ENCODE measurements at places on chromosomes 2 and 18.

DNA sequence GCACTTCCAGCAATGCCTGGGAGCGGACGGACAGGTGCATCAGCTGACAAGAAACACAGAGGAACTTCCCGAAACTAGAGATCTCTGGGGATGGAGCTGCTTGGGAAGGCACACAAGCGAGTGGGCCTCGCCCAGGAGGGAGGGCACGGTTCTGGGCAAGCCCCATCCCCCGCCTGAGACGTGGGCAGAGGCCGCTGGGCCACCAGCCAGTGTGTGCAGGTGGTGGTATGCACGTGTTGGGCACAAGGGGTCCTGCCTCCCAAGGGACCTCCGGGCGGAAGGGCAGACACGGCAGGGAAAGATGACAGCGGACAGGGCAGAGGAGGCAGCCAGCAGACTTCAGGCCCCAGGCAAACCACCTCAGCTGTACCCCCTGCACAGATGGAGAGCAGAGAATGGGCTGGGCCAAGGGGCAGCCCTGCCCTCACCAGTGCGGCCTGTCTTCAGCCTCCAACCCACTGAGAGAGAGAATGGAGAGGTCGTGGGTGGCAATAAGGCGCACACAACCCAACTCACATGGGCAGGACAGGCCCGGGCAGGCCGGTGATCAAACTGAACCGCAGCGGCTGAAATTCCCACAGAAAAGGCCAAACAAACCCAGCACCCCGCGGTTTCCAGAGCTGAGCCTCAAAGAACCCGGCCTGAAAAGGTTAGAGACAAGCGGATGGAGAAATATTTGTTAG, 51.2 kb downstream of the HDAC4 start:
- DNase-seq, result no peak

DNA sequence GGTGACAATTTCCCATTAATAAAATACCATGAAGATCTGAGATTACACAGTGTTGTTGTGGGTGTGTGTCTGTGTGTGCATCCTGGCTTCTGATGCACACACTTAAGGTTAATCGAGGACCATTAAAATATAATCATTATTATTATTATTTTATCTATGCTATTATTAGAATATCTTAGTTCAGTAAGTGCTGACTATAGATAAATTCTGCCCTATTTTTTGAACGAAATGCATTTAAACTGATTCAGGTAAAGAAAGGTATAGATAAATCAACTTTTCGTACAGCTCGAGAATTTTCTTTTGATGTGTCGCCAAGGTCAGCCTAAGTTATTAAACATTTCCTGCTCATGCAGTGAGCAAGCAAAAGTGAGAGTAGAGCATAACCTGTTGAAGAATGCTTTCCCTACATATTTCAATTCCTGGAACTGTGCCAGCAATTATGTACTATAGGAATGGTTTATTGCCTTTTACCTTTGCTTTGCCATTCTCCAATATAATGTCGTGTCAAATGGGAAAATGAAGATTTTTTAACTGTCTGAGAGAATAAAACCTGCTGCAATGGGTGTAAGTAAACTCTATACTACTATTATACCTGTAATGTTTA, 25.8 kb downstream of the KCNJ3 start:
- DNase-seq, result no peak

- DNase-seq, result no peak
Measured at GRCh38 chr2:215850380-215850779, 163.0 kb downstream of the MREG start.

- DNase-seq, result no peak
Measured at GRCh38 chr18:24679062-24679461, 218.6 kb downstream of the HRH4 start.

- no peak for DNase-seq
Measured at GRCh38 chr18:50083708-50084107, 111.2 kb downstream of the MYO5B start.

DNA sequence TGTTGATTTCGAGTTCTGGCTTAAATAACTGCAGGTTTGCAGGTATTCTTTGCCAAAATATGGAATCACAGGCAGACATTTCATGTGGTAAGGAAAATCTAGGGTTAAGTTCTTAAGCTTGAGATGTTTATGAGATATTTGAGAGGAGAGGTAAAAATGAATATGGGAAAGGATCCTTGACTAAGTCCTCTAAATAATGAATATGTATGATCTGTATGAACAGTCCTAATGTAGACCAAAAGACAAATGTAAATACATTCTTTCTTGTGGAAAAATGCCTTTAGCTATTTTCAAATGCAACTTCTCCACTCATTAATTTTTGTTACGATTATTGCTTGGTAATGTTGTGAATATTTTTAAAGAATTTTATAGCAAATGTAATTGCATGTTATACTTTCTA, 1632.6 kb downstream of the SUCLG1 start:
- DNase-seq, result no peak

GRCh38 chr2:12918835-12919445, 202.2 kb downstream of the TRIB2 start:
- no peak for DNase-seq

DNA sequence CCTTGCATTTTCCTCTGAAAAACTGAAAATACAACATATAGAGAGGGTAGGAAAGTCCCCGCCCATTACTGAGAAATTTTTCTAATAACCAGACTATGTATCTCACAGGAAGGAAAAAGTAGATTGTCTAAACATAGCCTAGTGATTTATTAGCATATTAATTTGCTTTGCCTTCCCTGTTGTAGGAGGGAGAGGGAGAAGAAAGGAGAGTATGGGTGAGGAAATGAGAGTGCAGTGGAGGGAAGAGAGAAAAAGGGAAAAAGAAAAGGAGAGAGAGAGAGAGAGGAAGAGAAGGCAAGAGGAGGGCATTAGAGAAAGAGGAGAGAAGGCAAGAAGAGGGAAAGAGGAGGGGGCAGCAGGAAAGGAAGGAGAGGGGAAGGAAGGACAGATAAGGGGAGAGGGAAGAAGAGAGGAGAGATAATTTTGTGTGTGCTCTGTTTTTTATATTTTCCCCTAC, 3.6 kb upstream of the KYNU start:
- no peak for DNase-seq

DNA sequence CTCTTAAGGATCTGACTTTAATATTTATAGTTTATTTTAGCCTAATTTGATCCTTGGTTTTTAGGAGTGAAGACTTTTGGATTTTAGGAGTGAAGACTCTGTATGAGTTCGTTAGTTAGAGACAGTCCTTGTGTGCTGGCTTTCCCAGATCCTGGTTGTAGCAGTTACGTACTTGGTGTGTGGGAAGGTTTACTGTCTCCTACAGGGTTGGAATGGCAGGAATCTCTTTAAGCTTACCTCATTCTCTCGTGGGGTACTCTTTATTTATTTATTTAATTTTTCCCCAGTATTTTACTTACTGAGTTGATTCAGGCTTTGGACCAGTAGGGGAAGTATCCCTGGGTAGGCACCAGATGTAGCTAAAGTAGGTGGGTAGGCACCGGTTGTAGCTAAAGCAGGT, 1.8 kb upstream of the CXCR2 start:
- DNase-seq, result no peak

DNA sequence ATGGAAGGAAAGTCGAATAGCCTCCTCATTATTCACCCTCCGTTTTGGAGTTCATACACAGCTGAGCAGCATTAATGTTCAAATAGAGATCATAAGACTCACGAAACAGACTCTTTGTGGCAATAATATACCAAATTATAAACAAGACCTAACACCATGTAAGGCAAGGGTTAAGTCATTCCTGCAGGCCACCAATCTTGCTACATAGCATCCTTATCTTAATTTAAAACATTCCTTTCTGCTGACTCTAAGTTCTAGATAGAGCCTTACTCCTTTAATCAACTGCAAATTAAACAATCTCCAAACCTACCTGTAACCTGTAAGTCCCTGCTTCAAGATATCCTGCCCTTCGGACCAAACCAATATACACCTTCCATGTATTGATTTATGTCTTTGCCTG, 178.0 kb downstream of the PDE11A start:
- DNase-seq, result no peak

DNA sequence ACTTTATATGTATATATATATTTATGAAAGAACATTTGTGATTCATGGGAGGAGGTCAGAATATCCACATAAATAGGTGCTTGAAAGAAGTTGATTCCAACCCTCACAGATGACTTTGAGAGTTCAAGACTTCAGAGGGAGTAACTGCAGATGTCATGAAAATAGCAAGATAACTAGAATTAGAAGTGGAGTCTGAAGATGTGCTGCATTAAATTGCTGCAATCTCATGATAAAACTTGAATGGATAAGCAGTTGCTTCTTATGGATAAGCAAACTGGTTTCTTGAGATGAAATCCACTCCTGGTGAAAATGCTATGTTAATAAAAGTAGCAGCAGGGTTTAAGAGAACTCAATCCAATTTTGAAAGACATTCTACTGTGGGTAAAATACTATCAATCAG, 40.2 kb downstream of the G6PC2 start:
- no peak for DNase-seq

DNA sequence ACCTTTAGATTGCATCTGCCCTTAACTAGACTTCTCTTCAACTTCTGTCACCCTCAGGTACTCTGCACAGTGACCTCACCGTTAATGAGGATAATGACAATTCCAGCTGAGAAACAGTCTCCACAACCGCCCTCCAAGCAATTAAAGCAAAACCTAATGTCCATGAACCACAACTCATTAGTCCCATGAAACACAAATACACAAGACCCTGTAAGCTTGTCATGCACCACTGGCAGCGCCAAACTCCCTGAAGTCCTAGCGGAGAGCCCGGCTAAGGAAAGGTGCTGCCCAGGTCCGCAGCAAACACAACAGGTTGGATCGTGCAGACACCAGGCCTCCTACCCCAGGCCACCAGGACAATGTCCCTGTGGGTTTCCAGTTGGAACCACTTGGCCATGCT, 7.4 kb downstream of the SMAD7 start:
- DNase-seq, result no peak

GRCh38 chr18:58390399-58390798, 238.5 kb downstream of the ALPK2 start:
- no peak for DNase-seq

DNA sequence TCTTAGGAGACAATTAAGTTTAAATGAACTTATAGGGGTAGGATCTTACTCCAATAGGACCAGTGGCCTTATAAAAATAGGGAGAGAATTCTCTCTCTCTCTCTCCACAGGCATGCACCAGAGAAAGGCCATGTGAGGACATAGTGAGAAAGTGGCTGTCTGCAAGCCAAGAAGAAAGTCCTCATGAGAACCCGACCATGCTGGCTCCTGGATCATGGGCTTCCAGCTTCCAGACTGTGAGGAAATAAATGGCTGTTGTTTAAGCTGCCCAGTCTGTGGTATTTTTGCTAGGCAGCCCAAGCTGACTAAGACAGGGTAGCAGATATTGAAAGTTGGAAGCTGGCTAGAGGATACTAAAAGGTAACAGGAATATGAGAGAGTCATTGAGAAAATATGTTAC, 454.0 kb downstream of the NBAS start:
- no peak for DNase-seq

GRCh38 chr2:239055756-239056493, 208.0 kb downstream of the TWIST2 start:
- DNase-seq, result no peak

GRCh38 chr2:29314816-29315571, 199.8 kb downstream of the CLIP4 start:
- DNase-seq, result peak; percentile 27

- DNase-seq, result no peak
Measured at GRCh38 chr2:95075440-95076132, 46.0 kb downstream of the MRPS5 start.

GRCh38 chr2:134725876-134726275, 7.1 kb upstream of the TMEM163 start:
- no peak for DNase-seq

DNA sequence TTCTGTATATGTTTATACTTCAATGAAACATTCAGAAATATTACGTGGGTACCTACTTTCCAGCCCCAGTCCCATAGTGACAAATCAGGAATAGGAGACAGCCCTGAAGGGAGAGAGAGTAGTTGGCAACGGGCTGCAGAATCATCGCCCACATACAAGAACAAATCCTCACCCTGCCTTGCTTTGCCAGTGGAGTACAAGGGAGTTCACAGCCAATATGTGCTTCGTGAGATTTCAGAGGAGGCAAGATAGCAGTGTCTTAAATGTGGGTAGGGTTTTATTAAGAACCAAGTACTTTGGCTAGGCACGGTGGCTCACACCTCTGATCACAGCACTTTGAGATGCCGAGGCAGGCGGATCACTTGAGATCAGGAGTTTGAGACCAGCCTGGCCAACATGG, 40.3 kb upstream of the PKDCC start:
- DNase-seq, result no peak

DNA sequence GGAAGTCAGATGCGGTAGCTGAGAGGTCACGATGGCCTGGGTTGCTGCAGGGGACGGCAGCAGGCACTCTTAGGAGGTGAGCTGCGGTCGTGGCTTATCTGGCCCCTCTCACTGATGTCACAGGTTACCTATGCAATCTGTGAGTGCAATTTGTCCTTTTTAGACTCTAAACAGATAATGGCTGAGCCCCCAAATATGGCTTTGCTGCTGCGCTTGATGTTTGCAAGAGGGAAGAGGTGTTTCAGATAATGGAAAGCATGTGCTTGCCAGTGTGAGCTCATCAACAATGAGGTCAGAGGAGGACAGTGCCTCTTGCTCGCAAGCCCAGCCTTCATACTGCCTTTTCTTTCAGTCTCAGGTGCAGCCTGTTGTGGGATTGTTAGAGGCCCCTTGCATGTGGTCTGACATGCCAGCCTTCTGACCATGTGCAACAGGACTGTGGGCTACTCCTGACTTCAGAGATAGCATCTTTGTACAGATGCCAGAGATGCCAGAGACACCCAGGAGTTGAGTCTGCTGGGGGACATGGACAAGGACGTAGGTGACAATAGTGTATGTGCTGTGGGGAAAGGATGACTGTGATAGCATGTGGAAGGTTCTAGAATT, 151.3 kb downstream of the TANC1 start:
- DNase-seq, result no peak

DNA sequence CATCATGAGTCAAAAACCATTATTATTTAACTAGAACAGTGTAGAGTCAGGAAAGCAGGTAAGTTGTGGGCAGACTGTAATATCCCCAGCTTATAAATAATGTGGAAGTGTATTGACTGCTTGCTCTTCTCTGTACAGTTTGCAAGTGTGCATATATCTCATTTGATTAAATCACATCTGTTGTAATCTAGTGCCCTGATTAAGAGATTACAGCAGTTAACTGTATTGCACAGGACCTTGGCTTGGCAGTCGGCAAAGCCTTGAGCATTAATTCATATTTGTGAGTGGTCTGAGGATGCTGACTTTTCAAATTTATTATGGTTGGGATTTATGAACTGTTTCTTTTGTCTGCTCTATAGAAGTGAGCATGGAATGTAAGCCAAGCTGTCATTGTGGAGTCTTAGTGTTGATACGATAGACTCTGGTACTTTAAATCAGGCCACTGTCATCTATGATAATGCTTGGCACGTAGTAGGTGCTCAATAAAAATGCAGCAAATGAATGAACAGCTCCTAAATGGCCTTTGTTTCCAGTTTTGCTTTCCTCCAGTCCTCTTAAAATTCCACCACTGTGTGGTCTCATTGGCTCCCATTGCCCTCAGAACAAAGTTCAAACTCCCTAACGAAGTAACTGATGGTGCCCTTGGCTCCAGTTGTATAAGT, 48.3 kb downstream of the RAB31 start:
- DNase-seq, result no peak

DNA sequence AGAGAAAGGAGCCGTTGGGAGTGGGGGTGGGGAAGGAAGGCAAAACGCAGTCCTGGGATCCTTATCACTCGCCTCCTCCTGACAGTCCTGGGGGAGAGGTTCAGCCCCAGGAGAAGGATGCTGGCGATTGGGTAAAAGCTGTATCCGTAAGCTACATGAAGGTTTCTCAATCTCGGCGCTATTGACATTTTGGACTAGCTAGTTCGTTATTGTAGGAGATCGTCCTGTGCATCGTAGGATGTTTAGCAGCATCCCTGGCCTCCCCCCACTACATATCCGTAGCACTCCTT, 511 bp upstream of the TP53I3 start:
- no peak for DNase-seq

- DNase-seq, result no peak
Measured at GRCh38 chr18:62448426-62448825, 74.4 kb upstream of the ZCCHC2 start.

All from activated T-helper 9 cell treated with anti-CD3 and anti-CD28 coated beads, Interleukin-2, amount 50 U/mL, for 16 hours (primary cell).